Skin of body (tissue), 3 donors: ENCODE measurements at places on chromosomes 5 and 9. TPM values are rescaled to one million over a fixed set of nuclear protein-coding genes. Genes with fewer than 3 reads are reported as not detected.

Gene SH3GLB2
- total RNA-seq, result 33.0 TPM

Gene TIMD4
- total RNA-seq, result 1.4 TPM

Gene SLCO6A1
- not detected for total RNA-seq

Gene ZCCHC9
- total RNA-seq, result 22.7 TPM

Gene NMUR2
- 0.10 TPM for total RNA-seq

Gene ANXA2R
- total RNA-seq, result 1.8 TPM

Gene DCTN4
- 56.5 TPM for total RNA-seq

Gene SPATA31C1
- not detected for total RNA-seq

Gene CLPTM1L
- total RNA-seq, result 78.6 TPM
